BE2C (cell line): ENCODE measurements at places on chromosomes 6 and 20.

GRCh38 chr6:110458476-110458875 lies 17.9 kb downstream of the SLC22A16 start:
- no peak for DNase-seq

DNA sequence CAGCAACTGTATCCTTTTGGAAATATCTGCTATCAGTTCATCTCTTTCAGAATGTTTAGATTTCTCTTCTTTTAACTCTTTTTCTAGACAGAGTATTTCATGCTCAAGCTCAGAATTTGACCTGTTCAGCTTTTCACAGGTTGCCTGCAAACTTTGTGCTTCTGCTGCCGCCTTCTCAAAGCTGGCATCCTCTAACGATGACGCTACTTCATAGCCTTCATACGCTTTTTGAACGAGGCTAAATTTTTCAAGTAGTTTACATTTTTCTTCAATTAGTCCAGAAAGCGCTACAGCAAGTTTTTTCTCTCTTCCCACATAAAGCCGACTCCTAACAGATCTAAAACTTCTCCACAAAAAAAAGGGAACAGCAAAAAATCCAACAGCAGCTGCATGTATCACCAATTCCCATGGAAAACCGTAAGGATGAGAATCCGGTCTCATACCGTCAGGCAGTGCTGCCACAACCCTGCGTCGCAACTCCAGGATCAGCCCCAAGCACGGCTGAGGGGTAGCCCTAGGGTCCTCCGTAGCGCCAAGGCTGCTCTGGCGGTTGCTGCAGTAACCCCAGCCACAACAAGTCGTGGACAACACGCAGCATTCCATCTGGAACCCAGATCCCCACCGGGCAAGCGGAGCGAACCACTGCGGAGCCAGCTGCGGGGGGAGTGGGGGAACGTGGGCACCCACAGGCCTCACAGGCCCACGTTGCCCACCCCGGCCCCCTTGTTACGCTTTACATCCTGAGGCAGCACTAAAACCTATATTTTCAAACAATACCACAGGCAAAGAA lies 30.6 kb downstream of the DACT2 start:
- DNase-seq = no peak

DNA sequence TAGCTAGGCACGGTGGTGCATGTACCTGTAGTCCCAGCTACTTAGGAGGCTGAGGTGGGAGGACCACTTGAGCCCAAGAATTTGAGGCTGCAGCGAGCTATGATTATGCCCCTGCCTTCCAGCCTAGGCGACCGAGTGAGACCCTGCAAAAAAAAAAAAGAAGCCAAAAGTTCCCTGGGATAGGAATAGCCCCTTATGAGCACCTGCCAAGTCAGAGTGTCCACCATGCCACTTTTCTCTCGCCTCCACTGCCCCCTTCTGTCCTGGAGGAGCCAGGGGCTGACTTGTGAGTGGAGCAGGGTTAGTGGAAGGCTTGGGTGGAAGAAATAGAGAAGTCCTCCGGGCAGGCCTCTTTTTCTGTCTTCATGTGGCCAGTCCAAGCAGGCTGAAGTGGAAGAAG lies 12.1 kb upstream of the DDX27 start:
- DNase-seq = peak; percentile 43

GRCh38 chr6:148293181-148293995 lies 49.2 kb upstream of the SASH1 start:
- no peak for DNase-seq

GRCh38 chr6:5072440-5072839 lies 12.7 kb upstream of the PPP1R3G start:
- no peak for DNase-seq

GRCh38 chr6:37994223-37994622 lies 174.7 kb downstream of the ZFAND3 start:
- DNase-seq = no peak

- no peak for DNase-seq
These were observed 13.7 kb downstream of the NEDD9 start for GRCh38 chr6:11218538-11219399.

DNA sequence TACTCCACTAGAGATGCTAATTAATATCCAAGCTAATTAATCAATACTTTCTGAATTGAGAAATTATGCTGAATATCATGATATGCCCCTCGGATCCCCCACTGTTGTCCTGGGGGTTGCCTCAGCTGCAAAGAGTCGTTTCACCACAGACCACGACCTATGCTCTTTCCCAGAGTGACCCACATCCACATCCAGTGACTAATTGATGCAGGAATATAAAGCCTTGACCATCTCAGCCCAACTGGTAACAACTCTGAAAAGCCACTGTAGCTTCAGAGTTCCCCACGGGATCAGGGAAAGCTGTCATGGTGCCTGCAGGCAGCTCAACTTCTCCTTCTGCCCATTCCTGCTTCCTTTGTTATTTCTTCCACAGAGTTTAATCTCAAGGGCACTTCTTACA lies 116.9 kb downstream of the RWDD2A start:
- no peak for DNase-seq

DNA sequence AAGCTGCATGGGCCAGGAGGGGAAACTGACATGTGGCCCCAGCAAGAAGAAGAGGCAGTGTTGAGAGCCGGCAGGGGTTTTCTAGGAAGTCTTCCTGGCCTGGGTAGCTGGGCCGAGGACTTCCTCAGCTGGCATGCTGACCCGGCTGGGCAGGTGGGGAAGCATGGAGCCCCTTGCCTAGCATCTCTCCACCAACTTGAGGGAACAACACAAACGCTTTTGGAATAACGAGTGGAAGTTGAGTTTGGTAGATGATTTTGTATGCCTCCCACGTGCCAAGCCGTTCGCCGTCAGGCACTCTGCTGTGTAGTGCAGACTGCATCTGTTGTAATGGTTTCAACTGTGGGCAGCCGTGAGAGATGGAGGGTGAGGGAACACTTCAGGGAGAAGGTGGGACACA lies 7.3 kb downstream of the TMEM181 start:
- no peak for DNase-seq

- peak; percentile 76 for DNase-seq
These were observed 146.9 kb downstream of the PHACTR3 start for GRCh38 chr20:59751075-59751711.

DNA sequence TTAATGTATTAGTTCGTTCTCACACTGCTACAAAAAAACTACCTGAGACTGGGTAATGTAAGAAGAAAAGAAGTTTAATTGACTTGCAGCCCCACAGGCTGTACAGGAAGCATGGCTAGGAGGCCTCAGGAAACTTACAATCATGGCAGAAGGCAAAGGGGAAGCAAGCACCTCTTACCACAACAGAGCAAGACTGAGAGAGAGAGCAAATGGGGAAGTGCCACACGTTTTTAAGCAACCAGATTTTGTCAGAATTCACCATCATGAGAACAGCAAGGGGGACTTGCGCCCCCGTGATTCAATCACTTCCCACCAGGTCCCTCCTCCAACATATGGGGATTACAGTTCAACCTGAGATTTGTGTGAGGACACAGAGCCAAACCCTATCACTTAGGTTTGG lies 70.8 kb upstream of the SRSF6 start:
- DNase-seq = no peak

- DNase-seq = no peak
These were observed 40.0 kb downstream of the IYD start for GRCh38 chr6:150408842-150409241.

DNA sequence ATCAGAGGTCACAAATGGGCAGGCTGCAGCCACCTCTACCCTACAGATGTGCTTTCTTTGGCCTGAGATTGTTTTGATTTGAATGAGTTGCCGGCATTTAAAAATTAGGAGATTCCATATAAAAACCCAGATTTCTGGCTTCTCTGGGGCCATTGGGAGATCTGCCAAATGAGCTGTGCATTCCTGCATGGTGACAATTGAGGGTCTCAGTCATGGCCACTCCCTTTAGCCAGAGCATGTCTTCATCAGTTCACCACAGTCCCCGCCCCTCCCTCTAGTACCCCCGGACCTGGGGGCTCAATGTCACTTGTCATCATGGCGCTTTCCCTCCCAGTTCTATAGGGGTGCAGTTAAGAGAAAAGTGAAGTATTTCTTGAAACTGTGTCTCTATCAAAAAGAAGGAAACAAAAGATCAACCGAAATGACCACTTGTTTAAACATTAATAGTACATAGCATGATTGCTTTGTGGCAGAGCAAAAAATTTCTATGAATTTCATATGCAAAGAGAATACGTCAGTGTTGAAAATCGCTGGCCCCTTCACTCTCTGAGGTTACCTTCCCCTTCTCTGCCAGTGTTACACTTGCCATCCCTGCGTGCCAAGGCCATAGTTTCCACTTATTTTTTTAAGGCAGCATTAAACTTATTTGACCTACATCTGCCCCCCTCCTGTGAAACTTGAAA lies 21.1 kb downstream of the EYA2 start:
- DNase-seq = no peak

DNA sequence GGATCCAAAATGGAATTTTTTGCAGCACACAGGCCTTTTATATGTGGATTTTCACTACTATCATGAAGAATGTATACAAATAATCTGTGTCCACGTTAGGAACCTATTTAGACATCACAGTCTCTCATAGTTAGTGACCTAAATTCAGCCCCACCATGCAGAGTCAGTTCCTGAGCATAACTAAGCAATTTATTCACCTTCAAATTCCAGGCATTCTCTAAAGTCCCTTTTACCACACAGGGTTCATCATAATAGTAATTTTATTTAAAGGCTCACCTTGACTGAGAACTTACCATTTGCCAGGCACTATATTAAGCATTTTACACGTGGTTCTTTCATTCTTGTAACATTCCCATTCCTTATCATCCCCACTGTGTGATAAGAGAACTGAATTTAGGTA lies 353.8 kb downstream of the ARHGAP18 start:
- no peak for DNase-seq

GRCh38 chr6:33807606-33808005 lies 3.8 kb upstream of the MLN start:
- DNase-seq = no peak

DNA sequence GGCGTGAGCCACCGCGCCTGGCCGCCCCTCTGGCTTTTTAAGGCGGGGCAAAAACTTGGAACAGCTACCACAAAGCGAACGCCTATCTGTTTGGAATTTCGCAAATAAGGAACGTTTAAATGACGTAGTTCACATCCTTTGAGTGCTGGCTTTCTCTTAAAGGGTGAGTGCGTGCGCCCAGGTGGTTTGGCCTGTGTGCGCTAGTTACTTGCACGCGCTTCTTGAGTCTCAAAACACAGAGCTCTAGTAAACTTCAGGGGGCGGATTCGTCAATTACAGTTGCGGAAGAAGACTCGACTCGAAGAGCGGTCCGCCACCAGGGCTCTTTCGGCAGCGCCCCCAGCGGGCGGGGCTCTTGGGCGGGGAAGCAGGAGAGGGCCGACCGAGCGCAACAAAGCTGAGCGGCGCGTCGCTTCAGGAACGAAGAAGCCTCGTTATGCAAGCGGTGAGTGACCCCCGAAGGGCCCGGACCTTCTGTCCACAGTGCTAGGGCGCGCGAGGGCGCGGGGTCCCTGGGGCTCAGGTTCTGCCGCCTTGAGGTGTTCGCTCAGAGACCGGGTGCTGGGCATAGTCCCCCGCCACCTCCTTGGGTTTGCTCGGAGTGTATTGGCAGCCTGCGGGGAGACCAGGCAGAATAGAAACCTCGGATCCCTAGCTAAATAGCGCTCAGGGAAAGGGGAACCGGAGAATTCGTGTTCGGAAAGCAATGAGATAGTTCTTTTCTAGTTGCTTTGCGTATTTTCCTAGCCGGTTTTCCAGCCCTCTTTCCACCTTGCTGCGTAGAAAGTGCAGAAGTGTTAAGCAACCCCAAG lies at the start of gene SYCP2L:
Gene SYCP2L (plus strand): TSS at position 362 of the 812 bp plus-strand sequence. CDS start 75 bp downstream, at position 437.
- DNase-seq = peak; percentile 81
